ENCODE measurements at places on chromosomes 4 and X.
A peak's percentile ranks its signal among the peaks of the same experiment; 100 is the strongest.

DNA sequence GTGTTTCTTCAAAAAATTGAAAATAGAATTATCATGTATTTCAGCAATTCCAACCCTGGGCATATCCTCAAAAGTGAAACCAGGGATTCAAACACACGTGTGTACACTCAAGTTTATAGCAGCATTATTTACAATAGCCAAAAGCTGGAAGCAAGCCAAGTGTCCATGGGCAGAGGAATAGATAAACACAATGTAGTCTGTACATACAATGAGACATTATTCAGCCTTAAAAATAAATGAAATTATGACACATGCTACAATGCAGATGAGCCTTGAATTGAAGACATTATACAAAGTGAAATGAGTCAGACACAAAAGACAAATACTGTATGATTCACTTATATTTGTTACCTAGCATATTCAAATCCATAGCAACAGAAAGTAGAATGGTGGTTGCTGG is 853.4 kb downstream of the STIM2 start:
- DNase-seq: no peak

- DNase-seq: no peak
Measured at GRCh38 chrX:49120091-49120490, 3.4 kb downstream of the GPKOW start.

GRCh38 chr4:111631215-111631999 is 513.8 kb upstream of the FAM241A start:
- peak; percentile 19 for DNase-seq

- no peak for DNase-seq
Measured at GRCh38 chr4:174080361-174080760, 203.1 kb downstream of the FBXO8 start.

DNA sequence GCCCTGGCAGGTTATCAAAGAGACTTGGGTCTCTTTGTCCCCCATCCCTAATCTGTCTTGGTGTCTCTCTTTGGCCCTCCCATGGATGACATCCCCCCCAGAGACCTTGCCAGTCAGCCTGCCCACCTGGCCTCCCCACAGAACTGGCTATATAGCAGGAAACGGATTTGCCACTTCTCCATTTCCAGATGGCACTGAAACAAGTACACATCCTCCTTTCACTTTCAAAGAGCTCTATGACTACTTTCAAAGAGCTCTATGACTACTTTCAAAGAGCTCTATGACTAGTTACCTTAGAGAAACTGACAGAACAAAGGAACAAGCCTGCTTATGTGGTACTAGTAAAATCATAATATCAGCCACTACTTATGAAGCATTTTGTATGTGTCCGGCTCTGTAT is 175.3 kb downstream of the MAML3 start:
- DNase-seq: no peak

GRCh38 chr4:70177090-70177489 is 18.4 kb upstream of the ODAM start:
- DNase-seq: no peak

DNA sequence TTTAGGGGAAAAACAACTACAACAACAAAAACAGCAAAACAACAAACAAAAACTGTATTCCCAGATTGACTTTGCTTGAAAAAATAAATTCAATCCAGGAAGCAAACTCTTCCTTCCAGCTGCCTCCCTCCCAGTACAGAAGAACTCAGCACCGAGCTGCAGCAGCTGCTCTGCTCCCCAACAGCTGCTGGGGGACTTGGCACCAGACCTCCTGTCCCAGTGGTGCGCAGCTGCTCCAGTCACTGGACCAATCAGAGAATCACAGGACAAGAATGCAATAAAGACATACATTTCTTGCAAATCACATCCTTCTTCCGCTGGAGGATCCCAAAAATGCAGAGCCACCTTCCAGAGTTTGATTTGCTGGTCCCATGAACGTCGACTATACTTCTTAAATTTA is 11.8 kb upstream of the FAM53A start:
- no peak for DNase-seq

DNA sequence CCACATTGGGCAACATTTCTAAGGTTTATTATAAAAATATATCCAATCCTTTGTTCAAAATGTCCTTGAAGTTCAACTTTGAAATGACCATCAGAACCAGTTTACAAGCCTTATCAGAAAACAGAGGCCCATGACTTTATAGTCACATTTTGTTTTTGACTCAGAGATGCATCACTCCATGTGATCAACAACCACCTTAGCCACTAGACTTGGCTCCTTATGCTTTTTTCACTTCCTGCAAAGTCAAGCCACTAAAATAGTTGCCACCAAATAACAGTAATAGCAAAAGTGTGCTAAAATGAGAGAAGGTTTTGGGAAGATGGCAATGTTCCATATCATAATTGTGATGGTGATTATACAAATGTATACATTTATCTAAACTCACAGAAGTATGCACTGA is 181.7 kb downstream of the MAML3 start:
- DNase-seq: no peak

- DNase-seq: no peak
Measured at GRCh38 chr4:20552004-20552403, 148.3 kb upstream of the PACRGL start.

- no peak for DNase-seq
Measured at GRCh38 chr4:91488946-91489345, 814.8 kb upstream of the GRID2 start.
